Naive thymus-derived CD4-positive, alpha-beta T cell (primary cell): ENCODE measurements at places on chromosomes 2 and 18. TPM values are rescaled to one million over a fixed set of nuclear protein-coding genes. Genes with fewer than 3 reads are reported as not detected.

GRCh38 chr2:240302933-240303595, 132.4 kb upstream of the GPC1 start:
- no peaks in the 10 kb centered on the region for H3K36me3 ChIP-seq
- H3K4me3 ChIP-seq = no peak overlapping the region
- H3K27me3 ChIP-seq = no peaks in the 10 kb centered on the region
- no peaks in the 10 kb centered on the region for H3K4me1 ChIP-seq

DNA sequence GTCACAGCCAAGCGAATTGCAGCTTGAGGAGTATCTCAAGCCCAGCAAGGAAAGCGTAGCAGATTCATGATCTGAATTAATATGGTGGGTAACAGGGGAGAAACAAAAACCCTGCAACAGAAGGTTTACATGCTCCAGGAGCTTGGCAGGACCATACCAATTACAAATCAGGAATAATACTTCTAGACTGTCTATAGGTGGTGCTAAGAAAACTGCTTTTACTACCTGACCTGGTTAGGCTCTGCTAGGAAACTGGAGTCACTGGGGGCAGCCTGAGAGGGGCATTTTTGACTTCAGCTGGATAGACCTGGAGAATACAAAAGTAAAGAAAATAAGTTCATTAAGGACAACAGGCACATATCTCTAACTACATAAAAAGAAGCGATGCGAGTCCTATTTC, 24.6 kb upstream of the SPOPL start:
- H3K4me1 ChIP-seq = no peaks in the 10 kb centered on the region
- no peak overlapping the region for H3K27ac ChIP-seq
- H3K27me3 ChIP-seq = no peaks in the 10 kb centered on the region

DNA sequence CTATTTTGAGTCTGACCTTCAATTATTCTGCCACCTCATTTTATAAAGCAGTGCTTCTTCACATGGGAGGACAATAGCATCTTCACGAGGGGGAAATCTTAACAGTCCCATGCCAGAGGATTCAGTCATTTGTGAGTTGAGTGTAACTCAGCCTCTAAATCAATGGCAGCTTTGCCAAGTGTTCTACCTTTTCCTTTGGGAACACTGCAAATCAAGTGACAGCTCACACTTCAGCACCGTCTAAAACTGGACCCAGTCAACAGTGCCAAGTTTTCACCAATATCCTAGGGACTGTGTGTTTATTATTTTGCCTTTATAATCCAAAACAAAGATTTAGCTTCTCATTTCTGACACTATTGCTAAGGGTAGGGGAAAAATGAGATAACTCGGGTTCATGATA, 133.6 kb downstream of the FIGN start:
- H3K4me1 ChIP-seq = no peaks in the 10 kb centered on the region
- H3K4me3 ChIP-seq = no peak overlapping the region
- no peaks in the 10 kb centered on the region for H3K27me3 ChIP-seq
- no peaks in the 10 kb centered on the region for H3K36me3 ChIP-seq
- no peak overlapping the region for H3K27ac ChIP-seq

MYO3B gene
- total RNA-seq = not detected

GRCh38 chr18:63376538-63376937, 9.5 kb upstream of the KDSR start:
- no peaks in the 10 kb centered on the region for H3K27me3 ChIP-seq
- no peak for DNase-seq
- no peaks in the 10 kb centered on the region for H3K4me1 ChIP-seq
- H3K27ac ChIP-seq = no peak overlapping the region

GRCh38 chr2:45583977-45584376, 27.1 kb downstream of the SRBD1 start:
- no peaks in the 10 kb centered on the region for H3K27me3 ChIP-seq
- no peak for DNase-seq
- no peak overlapping the region for H3K27ac ChIP-seq
- H3K4me1 ChIP-seq = no peaks in the 10 kb centered on the region
- no peak overlapping the region for H3K4me3 ChIP-seq

DNA sequence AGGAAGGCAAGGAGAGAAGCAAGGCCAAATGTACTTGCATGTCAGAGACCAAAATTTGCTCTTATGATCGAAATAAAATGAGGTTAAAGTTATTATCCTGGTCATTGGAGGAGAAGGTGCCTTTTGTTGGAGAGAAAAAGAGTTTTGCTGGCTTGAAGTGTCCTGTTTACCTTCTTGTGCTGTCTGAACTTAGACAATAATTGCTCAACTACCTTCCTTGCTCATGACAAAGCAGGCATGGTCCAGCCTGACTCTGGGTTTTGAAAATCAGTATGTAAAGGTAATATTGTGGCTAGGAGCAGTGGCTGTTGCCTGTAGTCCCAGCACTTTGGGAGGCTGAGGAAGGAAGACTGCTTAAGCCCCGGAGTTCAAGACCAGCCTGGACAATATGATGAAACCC, 89.1 kb downstream of the MEIS1 start:
- H3K27ac ChIP-seq = no peak overlapping the region
- no peak for DNase-seq
- no peaks in the 10 kb centered on the region for H3K27me3 ChIP-seq
- H3K4me3 ChIP-seq = no peak overlapping the region

- no peak for DNase-seq
- H3K36me3 ChIP-seq = no peaks in the 10 kb centered on the region
- H3K4me1 ChIP-seq = no peaks in the 10 kb centered on the region
- no peaks in the 10 kb centered on the region for H3K27me3 ChIP-seq
Observed at GRCh38 chr2:119696005-119696404, 17.0 kb downstream of the TMEM177 start.

IL36RN gene
- not detected for total RNA-seq

DNA sequence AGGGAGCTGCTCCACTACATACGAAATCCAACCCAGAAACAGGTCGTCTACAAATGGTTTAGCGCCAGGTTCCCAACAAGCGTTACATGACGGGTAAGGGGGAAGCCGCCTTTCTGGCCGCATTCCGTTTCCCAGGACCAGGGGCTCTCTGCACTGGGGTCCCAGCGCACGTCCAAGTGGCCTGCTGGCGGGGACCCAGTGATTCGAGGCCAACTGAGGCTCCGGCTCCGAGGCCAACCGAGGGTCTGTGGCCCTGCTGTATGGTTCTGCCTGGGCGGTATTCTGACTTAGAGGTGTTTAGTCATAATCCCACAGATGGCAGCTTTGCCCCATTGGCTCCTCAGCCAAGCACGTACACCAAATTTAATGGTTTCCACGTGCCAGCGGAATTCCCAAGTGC, 127.2 kb downstream of the PKP4 start:
- no peaks in the 10 kb centered on the region for H3K4me1 ChIP-seq
- H3K27me3 ChIP-seq = no peaks in the 10 kb centered on the region
- H3K4me3 ChIP-seq = no peak overlapping the region
- no peak for DNase-seq

DARS1 gene
- total RNA-seq = 63.4 TPM

GRCh38 chr18:3985664-3986063, 469.4 kb downstream of the DLGAP1 start:
- no peak for DNase-seq
- no peaks in the 10 kb centered on the region for H3K4me1 ChIP-seq
- no peaks in the 10 kb centered on the region for H3K27me3 ChIP-seq
- H3K27ac ChIP-seq = no peak overlapping the region

DNA sequence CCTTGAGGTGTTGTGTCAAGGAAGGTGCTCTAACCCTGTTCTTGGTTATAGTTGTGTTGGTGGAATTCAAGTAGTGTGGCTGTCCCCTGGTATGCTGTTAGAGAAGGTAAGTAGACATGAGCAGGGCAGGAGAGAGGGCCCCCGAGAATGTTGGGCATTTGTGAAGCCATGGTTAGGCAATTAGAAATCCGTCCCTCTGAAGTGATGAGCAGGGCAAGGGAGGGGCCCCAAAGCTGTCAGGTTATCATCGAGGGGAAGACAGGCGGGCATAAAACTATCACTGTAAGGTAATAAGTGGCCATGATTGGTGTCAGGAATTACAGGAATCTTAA, 5.2 kb downstream of the XRCC5 start:
- DNase-seq = no peak
- peaks cover 69% of the 10 kb centered on the region for H3K36me3 ChIP-seq
- H3K4me3 ChIP-seq = no peak overlapping the region
- no peaks in the 10 kb centered on the region for H3K27me3 ChIP-seq

GRCh38 chr18:70461323-70462077, 172.7 kb downstream of the SOCS6 start:
- no peaks in the 10 kb centered on the region for H3K27me3 ChIP-seq
- H3K27ac ChIP-seq = no peak overlapping the region
- H3K36me3 ChIP-seq = no peaks in the 10 kb centered on the region
- DNase-seq = no peak
- no peaks in the 10 kb centered on the region for H3K4me1 ChIP-seq

- peak; percentile 73 for DNase-seq
- H3K4me3 ChIP-seq = no peak overlapping the region
- no peaks in the 10 kb centered on the region for H3K36me3 ChIP-seq
- no peaks in the 10 kb centered on the region for H3K4me1 ChIP-seq
- H3K27me3 ChIP-seq = no peaks in the 10 kb centered on the region
Observed at GRCh38 chr18:35386600-35387100, 9.5 kb upstream of the ZNF396 start.

- no peak overlapping the region for H3K4me3 ChIP-seq
- no peaks in the 10 kb centered on the region for H3K4me1 ChIP-seq
- H3K27me3 ChIP-seq = no peaks in the 10 kb centered on the region
- H3K27ac ChIP-seq = no peak overlapping the region
Observed at GRCh38 chr2:88443353-88443938, 9.0 kb downstream of the FOXI3 start.

DNA sequence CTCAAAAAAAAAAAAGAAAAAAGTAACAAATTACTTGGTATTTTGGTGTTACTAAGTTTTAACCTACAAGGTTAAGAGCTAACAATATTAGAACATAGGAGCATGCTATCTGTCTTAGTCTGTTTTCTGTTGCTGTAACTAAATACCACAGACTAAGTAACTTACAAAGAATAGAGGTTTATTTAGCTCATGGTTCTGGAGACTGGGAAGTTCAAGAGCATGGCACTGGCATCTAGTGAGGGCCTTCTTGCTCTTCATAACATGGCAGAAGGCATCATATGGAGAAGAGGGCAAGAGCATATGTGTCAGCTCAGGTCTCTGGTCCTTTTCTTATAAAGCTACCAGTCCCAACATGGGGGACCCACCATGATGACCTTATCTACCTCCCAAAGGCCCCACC, 36.5 kb downstream of the SMARCAL1 start:
- H3K27ac ChIP-seq = no peak overlapping the region
- no peaks in the 10 kb centered on the region for H3K27me3 ChIP-seq
- no peak for DNase-seq
- H3K4me3 ChIP-seq = no peak overlapping the region
- H3K36me3 ChIP-seq = peaks cover 25% of the 10 kb centered on the region

CLK1 gene
- 471 TPM for total RNA-seq

- no peaks in the 10 kb centered on the region for H3K27me3 ChIP-seq
- DNase-seq = no peak
- no peak overlapping the region for H3K27ac ChIP-seq
- H3K36me3 ChIP-seq = no peaks in the 10 kb centered on the region
- no peaks in the 10 kb centered on the region for H3K4me1 ChIP-seq
- no peak overlapping the region for H3K4me3 ChIP-seq
Observed at GRCh38 chr2:14535156-14535555, 97.4 kb upstream of the LRATD1 start.

- no peak overlapping the region for H3K27ac ChIP-seq
- DNase-seq = no peak
- no peaks in the 10 kb centered on the region for H3K4me1 ChIP-seq
- no peak overlapping the region for H3K4me3 ChIP-seq
Observed at GRCh38 chr2:157662401-157662800, 33.7 kb upstream of the ACVR1C start.

DNA sequence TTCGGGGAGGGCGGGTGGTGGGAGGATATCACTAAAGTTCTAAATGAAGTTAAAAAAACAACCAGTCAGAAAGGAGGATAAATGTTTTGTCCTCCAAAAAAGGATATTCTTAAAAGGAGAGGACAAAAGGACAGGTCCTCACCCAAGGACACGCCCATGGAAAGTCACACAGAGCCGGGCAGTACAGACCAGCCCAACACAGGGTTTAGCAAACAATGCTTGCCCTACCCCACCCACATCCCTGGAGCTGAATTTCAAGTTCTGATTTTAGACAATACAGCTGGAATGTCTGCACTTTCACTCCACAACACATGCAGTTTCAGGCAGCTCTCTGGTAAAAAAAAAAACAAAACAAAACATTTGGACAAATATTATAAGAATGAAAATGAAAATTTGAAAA, 67.9 kb downstream of the SLC9A4 start:
- no peaks in the 10 kb centered on the region for H3K36me3 ChIP-seq
- DNase-seq = no peak
- no peak overlapping the region for H3K27ac ChIP-seq
- no peaks in the 10 kb centered on the region for H3K4me1 ChIP-seq

GRCh38 chr2:66515743-66516142, 80.8 kb downstream of the MEIS1 start:
- H3K36me3 ChIP-seq = no peaks in the 10 kb centered on the region
- DNase-seq = no peak
- no peaks in the 10 kb centered on the region for H3K27me3 ChIP-seq
- H3K4me3 ChIP-seq = no peak overlapping the region

TMEM163 gene
- total RNA-seq = 0.21 TPM
